ENCODE measurements at places on chromosomes 7 and 10.

- DNase-seq = no peak
These were observed 15.3 kb downstream of the RASGEF1A start for GRCh38 chr10:43251419-43252165.

DNA sequence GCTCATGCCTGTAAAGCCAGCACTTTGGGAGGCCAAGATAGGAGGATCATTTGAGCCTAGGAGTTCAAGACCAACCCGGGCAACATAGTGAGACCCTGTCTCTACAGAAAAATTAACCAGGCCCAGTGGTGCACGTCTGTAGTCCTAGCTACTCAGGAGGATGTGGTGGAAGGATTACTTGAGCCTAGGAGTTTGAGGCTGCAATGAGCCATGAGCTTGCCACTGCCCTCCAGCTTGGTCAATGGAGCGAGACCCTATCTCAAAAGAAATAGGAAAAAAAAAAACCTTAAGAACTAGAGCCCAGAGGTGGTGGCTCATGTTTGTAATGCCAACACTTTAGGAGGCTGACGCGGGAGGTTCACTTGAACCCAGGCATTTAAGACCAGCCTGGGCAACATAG, 2.2 kb downstream of the STRA8 start:
- no peak for DNase-seq

DNA sequence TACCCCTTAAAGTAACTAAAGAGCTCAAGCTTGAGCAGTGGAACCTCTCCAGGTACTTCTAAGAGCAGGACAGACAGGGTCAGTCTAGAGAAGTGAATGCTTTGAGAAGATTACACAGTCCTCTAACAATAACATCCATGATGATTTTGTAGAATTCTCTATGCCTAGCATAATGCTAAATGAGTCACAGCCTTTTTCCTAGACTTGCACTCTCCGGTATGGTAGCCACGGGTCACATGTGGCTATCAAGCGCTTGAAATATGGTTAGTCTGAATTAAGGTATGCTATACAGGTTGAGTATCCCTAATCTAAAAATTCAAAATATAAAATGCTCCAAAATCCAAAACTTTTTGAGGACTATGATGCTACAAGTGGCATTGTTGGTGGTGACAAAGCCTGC, 166.6 kb upstream of the MKLN1 start:
- DNase-seq = peak; percentile 70

- DNase-seq = no peak
These were observed 22.4 kb downstream of the ADGRA1 start for GRCh38 chr10:133110133-133110532.

GRCh38 chr7:106858618-106859532, 6.2 kb upstream of the PIK3CG start:
- DNase-seq = no peak

- DNase-seq = no peak
These were observed 51.8 kb upstream of the AGR3 start for GRCh38 chr7:16933296-16934279.

GRCh38 chr10:28060031-28060607, 61.2 kb upstream of the ODAD2 start:
- DNase-seq = no peak

- DNase-seq = no peak
These were observed 100.1 kb downstream of the CYTH3 start for GRCh38 chr7:6172224-6172909.

DNA sequence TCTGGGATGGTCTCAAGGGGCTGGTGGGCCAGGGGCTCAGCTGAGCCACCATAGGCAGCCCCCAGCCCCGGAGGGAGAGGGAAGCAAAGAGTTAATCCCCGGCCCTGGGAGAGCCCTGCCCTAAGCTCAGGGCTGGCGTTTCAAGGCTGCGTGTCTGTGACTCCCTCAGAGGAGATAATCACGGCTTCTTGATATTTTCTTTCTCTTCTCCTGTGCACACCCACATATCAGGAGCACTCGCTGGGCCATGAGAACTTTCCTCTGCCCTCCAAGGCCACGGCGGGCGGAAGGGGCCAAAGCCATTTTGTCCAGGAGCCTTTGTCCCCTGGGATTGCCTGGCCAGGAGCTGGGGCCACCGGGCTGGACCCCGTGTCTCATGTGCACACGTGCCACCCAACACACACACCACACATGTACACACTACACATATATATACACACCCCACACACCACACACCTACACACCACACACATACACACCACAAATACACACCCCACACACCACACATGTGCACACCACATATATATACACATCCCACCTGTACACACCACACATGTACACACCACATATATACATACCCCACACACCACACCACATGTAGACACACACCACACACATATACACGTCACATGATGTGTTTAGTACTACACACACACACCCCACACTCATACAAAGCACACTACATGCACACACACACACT, 16.9 kb downstream of the VENTX start:
- no peak for DNase-seq

GRCh38 chr10:79339266-79339665, 8.0 kb upstream of the PPIF start:
- DNase-seq = no peak

GRCh38 chr7:435630-436366, 83.8 kb downstream of the PDGFA start:
- DNase-seq = no peak

DNA sequence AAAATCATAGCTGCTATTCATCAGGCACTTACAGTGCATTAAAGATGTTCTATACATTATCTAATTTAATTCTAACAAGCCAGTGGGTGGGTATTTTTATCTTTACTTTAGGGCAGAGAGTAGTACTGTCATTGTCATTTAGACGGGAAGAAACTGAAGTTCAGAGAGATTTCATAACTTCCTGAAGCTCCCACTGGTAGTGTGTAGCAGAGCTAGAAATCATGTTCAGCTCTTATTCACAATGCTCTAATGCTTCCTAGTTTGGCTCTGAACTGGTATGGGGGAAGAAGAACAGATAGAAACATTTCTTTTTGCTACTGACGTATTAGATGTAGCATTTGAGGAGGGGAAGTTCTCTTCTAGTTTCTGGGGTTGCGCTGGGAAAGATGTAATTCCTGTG, 116.7 kb downstream of the CYP26A1 start:
- no peak for DNase-seq

DNA sequence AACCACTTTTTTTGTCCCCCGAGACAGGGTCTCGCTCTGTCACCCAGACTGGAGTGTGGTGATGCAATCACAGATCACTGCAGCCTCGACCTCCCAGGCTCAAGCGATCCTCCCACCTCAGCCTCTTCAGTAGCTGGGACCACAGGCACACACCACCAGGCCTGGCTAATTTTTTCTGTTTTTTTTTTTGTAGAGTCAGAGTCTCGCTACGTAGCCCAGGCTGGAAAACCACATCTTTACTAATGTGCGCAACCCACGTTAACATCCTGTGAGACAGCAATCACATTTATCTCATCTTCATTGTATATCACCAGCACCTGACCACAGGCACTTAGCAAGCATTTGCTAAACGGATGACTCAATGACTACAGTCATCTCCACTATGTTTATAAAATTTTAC, 77.8 kb upstream of the ATP6V0A4 start:
- DNase-seq = peak; percentile 93

GRCh38 chr10:44962870-44963738, 3.5 kb downstream of the RASSF4 start:
- DNase-seq = no peak

DNA sequence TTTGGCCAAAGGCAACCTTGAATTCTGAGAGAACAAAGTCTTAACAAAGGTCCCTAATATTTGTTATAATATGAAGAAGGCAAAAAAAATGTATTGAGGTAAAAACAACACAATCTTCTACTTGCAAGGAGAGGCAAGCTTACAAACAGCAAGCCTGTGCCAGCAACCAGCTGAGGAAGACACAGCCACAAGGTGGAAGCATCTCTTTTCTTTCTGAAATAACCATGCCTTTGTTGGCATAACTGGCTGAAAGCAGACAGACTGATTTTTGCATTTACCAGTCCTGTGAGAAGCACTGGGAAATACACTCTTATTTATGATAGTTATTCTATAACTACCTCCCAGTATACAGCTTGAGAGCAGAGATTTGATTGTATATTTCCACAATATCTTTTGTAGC, 292.0 kb downstream of the PHTF2 start:
- DNase-seq = no peak

DNA sequence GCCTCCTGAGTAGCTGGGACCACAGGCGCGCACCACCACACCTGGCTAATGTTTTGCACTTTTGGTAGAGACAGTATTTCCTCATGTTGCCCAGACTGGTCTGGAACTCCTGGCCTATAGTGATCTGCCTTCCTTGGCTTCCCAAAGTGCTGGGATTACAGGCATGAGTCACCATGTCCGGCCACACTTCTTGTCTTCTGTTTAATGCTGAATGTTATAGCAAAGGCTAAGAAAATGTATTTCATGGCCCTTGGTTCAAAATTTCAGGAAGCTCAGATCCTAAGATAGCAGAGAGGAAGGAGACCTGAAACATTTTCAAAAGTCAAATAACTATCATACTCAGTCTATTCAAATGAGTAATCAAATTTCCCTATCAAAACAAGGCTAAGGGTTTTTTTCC, 229.6 kb downstream of the BAMBI start:
- DNase-seq = peak; percentile 70

DNA sequence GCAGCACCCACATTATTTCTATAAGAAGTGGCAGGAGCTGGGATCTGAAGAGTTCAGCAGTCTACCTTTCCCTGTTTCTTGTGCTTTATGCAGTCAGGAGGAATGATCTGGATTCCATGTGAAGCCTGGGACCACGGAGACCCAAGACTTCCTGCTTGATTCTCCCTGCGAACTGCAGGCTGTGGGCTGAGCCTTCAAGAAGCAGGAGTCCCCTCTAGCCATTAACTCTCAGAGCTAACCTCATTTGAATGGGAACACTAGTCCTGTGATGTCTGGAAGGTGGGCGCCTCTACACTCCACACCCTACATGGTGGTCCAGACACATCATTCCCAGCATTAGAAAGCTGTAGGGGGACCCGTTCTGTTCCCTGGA, 874 bp upstream of the RBP3 start:
- no peak for DNase-seq

- DNase-seq = no peak
These were observed 5.7 kb upstream of the VWC2 start for GRCh38 chr7:49767719-49768118.

GRCh38 chr10:129116371-129116770, 350.7 kb upstream of the MGMT start:
- no peak for DNase-seq

GRCh38 chr7:17497549-17498167, 199.2 kb downstream of the AHR start:
- no peak for DNase-seq

GRCh38 chr7:102264367-102264891, 22.2 kb upstream of the SH2B2 start:
- DNase-seq = peak; percentile 49

- DNase-seq = no peak
These were observed 10.0 kb upstream of the BNIP3 start for GRCh38 chr10:131991726-131992125.

DNA sequence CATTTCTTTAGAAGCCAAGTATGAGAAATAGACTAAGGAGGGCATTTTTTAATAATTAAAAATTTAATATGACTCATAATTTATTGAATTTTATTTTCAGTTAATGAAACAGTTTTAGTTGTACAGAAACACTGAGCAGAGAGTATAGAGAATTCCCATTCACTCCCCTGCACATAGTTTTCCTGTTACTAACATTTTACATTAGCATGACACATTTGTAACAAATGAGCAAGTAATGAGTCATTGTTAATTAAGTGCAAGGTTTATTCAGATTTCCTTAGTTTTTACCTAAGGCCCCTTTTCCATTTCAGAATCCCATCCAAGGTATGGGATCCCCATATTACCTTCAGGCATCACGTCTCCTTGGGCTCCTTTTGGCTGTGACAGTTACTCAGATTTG, 271.5 kb upstream of the FZD8 start:
- DNase-seq = peak; percentile 53

DNA sequence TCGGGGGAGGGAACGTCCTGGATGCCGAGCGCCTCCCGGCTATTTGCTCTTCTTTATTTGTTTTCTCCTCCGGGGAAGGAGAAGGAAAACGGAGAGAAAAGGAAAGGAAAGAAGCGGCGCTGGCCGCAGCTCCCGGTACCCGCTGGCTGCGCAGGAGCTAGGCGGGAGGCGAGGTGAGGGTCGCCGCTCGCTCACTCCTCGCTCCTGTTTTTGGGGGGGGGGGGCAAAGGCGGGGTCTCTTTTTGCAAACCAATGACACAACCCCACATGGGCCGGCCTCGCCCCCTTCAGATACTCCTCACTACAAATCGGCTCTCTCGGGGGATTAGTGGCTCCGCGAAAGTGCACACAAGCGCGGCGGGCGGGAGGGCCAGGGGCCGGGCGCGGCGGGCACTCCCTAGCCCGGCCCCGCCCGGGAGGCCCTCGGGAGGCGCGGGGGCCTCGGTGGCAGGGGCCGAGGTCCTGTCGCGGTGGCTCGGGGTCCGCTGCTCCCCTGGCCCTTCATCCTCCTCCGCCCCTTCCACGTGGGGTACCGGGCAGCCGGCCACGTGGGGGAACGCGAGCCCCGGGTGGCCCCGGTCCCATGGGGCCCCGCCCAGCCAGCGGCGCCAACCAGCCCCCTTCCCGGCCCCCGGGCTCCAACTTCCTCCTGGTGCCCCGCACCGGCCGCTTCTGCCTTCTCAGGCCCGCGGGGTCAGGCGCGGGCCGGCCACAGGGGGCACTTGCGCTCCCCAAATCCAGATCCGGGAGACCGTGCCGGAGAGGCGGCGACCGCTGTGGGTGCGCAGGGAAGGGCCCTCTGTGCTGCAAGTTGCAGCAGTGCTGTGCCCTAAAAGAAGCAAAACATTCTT, 718 bp upstream of the CTBP2 start:
- peak; percentile 92 for DNase-seq

DNA sequence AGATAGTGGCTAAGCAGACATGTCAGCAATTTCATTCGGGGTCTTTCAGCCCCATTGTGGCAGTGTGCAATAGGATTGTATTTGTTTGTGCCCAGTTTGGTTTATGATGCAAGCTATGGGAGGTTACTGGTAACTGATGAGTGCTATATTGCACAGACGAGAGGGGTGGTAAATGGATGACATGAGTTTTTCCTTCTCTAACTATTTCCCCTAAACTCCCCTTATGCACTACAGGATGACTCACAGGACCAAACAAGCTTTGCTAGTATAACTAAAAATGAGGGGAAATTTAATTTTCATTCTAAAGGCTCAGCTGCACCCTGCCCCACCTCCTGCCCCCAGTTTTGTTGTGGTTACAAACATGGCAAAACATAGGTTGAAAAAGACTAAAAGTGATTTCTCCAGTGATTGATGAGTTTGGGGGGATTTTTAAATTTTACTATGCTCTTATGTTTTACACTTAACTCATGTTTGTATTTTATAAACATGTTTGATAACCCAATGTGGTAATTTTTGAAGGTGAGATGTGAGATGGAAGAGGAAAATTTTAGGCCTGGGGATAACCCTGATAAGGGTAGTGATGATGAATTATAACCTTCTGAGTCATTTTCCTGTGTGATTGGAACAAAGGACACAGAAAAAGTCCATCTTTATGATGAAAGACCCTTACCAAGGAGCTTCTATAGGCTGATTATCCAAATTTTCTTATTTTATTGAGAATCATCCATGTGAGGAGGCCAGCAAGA, 60.8 kb upstream of the NAMPT start:
- DNase-seq = peak; percentile 81

All from iris pigment epithelial cell (primary cell).